ENCODE measurements at places on chromosomes 1 and 21.

DNA sequence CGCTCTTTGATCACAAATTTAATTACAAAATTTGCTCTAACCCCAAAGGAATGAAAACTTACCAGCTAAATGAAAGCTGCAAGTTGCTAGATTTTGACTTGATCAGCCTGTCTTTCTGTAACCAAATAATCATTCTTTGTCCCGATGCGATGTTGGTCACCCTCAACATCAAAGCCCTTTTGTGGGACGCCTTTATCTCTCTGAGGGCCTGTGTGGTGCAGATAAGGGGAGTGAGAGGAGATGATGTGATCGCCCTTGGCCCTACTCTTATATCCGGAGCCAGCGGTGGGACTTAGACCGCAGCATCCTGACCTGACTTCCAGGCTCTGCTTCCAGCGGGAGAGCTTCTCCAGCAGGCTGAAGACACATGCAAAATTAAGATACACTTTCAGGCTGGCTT lies 19.3 kb upstream of the UMODL1 start:
- DNase-seq: no peak

GRCh38 chr1:182357913-182358312 lies 33.7 kb downstream of the GLUL start:
- DNase-seq: no peak

DNA sequence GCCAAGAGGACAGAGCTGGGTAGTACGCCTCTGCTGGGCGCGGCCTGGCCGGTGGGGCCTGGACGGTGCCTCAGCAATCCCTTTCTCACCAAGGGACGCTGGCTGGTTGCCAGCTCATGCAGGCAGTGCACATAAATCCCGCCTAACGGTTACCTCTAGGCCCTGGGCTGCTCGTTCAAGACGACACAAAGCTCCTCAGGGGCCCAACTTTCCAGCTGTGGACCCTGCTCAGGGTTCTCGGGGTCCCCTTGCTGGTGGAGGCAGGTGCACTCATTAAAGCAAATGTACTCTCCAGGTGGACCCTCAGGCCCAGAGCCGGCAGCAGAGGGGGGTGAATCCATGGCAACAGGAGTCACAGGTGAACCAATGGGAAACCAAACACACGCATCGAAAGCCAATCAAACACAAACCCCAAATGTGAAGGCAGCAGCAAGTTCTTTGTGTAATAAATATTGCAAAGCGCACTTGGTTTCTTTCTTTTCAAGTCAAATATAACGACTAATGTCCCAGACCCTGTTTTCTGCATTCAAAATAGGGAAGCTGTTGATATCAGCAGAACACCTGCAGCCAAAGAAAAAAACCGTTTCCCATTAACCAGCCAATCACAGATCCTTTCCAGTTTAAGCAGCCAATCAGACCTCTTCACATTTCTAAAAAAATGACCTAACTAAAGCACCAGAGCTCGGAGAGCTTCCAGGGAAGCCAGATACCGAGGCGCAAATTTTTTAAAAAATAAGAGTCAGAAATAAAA lies 26.1 kb upstream of the CLSTN1 start:
- DNase-seq: no peak

GRCh38 chr21:38936240-38936639 lies 130.5 kb downstream of the ETS2 start:
- no peak for DNase-seq

DNA sequence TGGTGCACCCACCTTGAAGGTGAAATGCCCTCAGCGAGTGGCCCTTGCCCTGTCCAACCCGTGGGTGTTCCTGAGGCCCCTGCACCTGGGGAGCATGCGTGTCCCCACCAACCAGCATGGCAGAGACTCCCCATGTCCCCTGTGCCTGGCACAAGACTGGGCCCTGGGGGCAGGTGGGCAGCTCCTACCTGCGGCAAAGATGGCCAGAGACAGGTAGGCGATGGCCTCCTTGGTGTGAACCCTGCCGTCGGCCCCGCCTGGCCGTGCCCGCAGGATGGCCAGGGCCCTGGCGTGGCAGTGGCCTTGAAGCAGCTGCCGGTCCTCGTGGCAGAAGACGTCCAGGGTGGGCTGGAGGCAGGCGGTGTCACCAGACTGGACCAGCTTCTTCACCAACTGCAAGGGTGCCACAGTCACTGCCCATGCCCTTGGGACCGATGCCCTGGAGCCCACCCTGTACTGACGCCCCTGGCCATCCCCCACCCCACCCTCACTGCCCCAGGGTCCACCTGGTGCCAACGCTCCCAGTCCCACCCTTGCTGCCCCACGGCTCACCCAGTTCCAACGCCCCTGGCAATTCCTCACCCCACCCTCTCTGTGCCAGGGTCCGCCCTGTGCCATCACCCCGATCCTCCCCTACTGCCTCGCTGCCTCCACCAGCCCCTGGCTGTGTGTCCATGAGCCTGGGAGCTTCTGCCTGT lies 15.7 kb downstream of the TTC34 start:
- no peak for DNase-seq

DNA sequence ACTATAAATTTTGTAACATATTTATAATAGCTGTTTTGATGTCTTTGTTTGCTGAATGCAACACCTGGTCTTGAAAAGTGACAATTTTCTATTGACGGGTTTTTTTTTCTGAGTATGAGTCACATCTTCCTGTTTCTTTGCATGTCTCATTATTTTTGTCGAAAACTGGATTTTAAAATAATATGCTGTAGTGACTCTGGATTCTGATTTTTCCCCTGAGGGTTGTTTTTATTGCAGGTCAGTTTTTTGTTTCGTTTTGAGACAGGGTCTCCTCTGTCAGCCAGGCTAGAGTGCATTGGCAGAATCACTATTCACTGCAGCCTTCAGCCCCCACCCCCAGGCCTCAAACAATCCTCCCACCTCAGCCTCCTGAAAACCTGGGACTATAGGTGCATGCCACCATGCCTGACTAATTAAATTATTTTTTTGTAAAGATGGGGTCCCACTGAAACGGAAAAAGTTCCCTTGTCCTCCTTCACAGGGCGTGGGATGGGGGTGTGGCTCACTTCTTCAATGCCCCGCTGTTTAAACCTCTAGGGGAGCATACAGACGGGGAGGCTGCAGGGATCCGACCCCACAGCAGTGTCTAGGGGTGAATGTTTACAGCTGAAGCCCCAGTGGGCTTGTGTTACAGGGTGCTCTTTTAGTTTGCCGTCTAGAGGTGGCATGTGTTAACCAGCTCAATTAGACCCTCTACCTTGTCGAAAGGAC lies 11.3 kb upstream of the PPIE start:
- DNase-seq: no peak

- no peak for DNase-seq
These were observed 27.5 kb upstream of the SLAMF6 start for GRCh38 chr1:160550572-160551034.

DNA sequence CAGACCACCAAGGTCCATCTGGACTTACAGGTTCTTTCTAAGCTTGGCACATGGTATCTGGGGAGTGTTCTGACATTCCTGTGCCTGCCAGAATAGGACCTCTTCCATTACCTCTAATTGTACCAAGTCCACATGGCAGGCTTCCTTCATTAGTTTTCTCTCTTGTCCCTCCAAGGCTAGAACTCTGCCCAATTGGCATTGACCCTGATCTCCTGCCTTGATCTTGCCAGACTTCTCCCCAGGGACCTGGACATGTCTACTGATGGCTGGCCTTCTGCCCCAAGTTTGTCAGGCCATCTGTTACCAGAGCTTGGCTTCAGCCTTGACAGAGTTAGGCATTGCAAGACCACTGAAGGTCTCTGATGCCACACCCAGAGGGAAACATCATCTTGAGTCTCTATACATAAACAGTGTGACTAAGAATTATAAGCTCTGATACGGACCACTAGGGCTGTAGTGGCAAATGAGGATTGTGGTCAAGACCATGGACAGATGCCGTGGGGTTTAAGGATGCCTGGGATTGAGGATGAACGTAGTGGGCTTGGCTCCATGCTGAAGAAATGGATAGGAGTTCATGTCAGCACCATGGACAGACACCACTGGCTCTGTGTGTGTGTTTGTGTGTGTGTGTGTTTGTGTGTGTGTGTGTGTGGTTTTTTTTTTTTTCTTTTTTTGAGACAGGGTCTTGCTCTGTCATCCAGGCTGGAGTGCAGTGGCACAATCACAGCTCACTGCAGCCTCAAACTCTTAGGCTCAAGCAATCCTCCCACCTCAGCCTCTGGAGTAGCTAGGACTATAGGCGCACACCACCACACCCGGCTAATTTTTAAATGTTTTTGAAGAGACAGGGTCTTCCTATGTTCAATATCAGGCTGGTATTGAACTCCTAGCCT lies 19.5 kb upstream of the PSMB2 start:
- DNase-seq: no peak

DNA sequence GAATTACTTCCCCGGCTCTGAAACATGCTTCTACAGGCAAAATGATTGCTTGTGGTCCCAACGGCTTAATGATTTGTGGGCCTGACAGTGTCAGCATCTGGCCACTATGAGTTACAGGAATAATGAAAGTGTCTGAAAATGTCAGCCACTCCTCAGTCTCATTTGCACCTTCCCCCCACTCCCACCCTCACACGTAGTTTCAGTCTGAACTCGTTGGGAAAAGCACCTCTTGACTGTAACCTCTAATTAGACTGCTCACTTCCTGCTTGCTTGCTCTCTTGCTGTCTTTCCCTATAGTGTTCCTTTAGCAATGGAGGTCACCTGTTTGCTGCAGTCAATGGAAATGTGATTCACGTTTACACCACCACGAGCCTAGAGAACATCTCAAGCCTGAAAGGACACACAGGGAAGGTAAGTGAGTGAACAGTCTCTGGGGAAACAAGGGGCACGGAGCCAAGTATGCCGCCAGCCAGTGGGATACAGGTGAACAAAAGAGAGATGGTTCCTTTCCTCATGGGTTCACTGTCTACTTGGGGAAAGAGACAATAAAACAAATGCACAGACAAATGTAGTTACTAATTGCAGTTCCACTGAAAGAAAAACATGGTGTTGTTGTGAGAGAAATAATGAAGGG lies 27.1 kb downstream of the CFAP57 start:
- DNase-seq: no peak

- no peak for DNase-seq
These were observed 176.3 kb upstream of the NFIA start for GRCh38 chr1:60906039-60906438.

DNA sequence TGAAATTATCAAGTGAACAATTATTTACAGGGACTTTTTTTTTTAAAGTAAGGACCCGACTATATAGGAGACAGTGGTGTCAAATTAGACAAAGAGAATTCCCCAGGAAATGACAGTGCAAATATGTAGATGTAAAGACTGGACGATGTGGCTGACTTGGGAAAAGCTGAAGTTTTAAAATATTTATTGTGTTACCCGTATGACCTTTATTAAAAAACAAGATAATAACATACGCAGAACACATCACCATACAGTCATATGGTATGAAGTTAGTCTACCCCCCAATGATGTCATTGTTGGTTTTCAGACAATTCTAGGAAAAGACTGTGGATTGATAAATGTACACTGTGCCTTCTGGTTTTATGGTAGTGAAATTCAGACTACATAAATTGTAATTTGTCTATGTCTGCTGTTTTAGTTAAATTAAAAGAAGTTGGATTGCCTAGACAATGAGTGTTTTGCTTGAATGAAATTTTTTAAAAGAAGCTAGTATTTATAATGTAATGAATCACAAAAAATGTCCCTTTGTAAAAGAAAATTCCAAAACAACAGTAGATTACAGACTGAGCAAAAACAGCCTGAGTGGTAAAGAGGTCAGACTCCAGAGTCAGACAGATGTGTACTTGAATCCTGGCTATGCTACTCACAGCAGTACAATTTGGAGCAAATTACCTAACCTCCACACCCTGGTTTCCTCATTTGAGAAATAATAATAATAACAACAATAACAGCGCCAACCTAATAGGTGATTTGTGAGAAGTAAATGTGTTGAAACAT lies 15.5 kb upstream of the PDC start:
- DNase-seq: peak; percentile 55

DNA sequence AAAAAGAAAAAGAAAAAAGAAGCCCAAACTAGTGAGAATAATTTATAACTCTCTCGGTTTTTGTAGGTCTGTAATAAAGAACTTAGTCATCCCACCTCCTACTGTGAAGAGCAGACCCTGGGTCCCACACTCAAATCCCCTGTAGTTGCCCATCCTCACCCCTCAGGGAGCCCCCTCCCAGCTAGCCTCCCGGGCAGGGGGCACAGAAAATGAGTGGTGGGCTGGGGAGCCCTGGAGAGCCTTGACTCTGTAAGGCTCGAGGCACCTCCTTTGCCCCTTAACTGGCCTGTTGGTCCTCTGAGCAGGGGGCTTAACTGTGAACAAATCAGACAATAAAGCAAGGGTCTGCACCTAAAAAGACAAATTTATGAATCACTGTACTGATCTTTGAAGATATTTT lies 57.5 kb upstream of the PRKACB start:
- DNase-seq: no peak

- no peak for DNase-seq
These were observed 273.4 kb upstream of the CACYBP start for GRCh38 chr1:174726167-174726879.

- no peak for DNase-seq
These were observed 4.7 kb upstream of the CCSAP start for GRCh38 chr1:229347528-229347927.

GRCh38 chr1:206831650-206832049 lies 33.8 kb upstream of the IL20 start:
- DNase-seq: no peak

DNA sequence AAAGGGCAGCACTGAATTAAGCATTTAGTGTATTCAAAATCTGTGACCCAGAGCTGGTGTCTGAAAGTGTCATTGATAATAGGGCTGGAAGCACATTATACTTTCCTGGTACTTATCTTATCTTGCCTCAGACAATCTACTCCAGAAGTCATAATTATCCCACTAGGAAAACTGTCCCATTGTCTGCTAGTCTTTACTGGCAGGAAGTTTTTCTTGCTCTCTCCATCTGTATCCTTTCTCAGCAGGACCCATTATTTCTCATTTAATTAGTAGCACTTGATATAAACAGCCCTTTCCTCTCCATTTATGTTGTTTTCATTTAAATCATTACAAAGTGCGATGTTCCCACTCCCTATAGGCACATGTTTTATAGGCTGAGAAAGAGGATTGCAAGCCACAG lies 36.5 kb upstream of the BARHL2 start:
- DNase-seq: no peak

DNA sequence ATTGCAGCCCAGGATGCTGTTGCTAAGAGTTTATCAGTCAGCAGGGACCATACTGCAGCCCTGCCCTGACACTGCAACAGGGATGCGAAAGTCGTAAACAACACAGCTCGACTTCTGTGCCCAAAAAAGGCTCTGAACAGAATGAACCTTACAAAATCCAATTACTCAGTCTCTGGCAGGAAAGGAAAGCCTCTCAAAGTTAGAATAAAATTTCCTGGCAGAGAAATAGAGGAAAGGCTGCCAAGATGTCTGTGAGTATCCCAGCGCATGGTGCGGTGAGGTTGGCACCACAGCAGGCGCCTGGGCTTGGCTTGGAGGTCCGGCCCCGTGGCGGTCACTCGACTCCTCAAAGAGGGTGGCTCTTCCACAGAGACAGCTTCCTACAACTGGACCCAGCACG lies 185.8 kb downstream of the PCP4 start:
- no peak for DNase-seq

DNA sequence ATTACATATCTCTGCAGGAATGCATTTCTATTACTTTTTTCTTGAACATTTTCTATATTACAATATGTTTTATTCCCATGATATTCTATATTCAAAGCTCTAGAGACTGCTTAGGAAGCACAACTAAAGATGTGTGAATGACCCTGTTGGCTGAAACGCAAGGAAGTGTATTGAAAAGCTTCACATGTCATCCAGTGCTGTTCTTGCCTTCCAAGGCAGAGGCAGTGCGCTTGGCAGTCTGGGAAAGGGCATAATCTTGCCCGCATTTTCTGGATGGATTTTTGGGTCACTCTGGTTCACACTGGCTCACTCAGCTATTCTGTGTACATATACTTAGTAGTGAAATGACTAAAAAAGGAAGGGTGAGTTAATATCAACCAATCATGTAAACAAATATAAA lies 262.4 kb downstream of the PTPRC start:
- DNase-seq: no peak

GRCh38 chr1:160338580-160338979 lies 4.5 kb downstream of the COPA start:
- no peak for DNase-seq
